NCI-H1930 (cell line): ENCODE measurements at places on chromosomes 5 and 9.

DNA sequence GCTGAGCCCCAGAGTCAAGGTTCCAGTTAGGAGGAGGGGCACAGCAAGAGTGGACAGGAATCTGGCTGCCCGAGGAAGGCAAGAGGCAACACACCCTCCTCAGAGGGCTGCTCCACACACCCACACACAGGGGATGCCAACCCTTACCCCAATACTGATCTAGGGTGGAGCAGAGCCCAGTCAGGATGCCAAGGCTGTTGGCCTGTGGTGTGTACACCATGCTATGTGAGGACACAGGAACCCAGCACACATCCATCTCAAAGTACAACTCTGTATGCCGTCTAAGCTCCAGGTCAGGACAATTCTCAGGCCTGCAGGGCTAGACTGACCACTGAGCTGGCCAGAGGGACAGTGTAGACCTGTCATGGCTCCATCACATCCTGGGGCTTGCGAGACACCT is 2.6 kb downstream of the SEPTIN8 start:
- DNase-seq = no peak

DNA sequence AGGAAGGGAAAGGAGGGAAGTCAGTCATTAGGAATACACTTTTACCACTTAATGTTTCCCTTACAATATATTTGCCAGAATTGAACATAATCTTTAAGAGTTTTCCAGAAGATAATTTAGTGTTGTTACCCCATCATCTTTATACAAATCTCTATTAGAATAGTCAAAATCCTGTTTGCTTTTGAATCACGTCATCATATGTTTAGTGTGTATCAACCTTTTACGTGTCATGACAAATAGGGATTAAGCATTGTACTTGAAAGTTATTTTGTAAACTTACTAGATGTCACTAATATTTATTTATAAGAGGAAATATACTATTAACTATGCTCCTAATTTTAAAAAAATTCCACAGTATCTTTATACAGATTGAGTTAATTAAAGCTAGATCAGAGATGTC is 1899.5 kb downstream of the MAT2B start:
- DNase-seq = no peak

DNA sequence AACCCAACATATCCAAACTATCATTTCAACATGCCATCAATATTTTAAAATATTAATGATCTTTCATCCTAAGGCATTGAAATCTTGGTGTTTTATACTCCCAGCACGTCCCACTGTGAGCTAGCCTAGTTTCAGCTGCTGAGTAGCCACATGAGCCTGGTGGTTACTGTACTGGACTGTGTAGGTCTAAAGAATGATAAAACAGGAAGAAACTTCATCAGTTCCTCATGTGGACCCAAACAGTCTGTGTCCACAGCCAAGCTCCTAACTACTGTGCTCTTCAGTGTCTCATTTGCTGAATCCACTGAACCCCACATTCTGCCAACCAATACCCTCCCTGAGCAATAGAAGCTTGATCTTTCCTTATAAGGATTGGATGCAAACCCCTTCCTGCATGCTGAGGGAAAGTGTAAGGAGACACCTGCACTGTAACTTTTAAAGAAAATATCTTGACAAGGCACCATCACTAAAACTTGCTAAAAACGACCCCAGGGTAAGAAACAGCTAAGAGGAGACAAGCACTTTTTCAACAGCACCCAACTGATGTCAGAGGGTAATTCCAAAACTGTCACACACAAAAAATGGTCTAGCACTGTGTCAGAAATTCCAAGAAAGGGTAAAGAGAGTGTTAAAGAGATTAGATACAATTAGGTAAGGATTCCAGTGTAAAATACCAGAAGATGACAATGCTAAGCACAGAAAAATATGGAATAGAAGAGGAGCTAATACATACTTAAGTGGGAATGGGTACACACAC is 126.9 kb downstream of the SPOCK1 start:
- no peak for DNase-seq

DNA sequence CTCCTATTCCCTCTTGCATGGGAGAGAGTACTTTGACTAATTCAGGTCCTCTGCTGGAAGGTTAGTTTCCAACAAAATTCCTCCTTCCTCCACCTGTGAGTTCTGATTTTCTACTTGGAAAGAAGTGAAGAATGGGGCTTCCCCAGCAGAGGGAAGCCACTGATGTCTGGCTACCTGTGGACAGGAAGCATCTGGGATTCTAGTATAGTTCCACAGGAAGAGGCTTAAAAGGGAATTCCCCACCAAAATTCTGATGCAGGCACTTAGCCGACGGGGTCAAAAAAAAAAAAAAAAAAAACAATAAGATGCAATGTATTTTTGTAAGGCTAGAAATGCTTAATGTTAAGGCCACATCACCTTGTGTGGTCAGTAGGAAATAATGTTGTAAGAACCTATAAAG is 33.4 kb downstream of the PCDHGC5 start:
- DNase-seq = no peak

DNA sequence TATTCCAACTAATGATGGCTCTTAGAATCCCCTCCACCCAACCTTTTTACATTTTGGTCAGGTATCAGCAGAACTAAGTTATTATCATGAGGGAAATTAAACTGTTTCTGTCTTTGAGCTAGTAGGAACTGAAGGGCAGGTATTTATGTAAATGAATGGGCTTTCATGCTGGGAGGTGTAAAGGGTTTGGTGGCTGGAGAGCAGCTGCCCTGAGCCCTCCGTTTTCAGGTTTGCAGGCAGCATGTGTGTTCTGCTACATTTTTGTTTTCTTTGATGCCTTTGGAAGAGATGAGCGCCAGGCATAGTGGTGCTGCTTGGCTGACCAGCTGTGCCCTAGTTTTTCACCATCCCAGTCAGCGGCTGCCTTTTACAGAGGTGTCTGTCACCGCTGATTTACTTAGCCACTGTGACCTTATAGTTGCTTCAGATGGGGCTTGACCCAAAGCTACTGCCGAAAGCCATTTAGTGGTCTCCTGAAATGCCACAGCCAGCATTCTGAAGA is 231.9 kb downstream of the MAST4 start:
- DNase-seq = no peak

DNA sequence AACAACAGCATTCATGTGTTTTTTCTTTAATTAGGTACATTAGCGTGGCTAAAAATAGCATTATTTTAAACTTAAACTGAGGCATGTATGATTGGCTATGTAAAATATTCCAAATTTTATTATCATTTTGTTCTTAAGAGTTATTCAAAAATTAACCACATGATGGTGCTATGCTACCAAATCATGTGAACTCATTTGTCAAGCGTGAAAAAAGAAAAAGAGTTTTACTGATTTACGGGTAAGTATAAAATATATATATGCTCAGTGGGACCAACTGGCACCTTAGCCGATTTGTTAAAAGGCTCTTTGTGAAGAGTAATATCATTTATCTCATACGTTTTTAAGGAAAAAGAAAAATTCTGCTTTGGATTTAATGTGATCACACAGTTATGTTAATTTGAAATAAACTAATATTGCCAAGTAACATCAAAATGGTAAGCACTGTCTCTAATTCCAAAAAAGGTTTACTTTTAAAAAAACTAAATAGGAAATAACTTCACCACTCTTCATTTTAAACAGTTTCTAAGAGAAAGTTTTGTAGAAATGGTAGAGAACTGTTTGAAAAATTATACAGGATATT is 1042.3 kb downstream of the CDH12 start:
- DNase-seq = peak; percentile 15

GRCh38 chr9:127092041-127092608 is 30.3 kb downstream of the ANGPTL2 start:
- DNase-seq = no peak

GRCh38 chr5:143355710-143356109 is 47.8 kb downstream of the NR3C1 start:
- no peak for DNase-seq

DNA sequence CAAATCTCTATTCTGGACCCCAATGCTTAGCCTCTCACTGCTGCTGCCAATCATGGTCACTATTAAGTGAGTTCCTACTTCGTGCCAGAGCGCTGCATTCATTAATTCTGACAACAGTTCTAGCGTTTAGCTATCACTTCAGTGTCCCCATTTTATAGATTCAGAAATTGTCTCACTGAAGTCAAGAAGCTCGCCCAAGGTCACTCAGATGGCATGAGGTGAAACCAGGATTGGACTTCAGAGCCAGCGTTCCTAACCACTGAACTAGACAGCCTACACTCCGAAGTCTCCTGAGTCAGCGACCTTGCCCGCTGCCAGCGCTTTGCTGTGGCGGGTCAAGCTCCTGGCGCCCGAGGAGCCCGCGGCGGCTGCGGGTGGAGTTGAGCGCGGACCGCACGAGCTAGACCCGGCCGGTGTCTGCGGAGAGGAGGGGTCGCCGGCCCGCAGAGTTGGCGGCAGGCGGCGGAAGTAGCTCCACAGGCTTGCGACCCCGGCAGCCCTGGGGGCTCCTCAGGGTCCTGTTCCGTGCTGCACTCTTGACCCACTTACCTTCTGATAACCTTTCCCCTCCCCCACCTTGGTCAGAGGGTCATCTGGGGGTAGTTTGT is 2.1 kb upstream of the GABRB2 start:
- DNase-seq = no peak

- DNase-seq = no peak
Observed at GRCh38 chr5:62707563-62707962, 128.9 kb downstream of the LRRC70 start.

DNA sequence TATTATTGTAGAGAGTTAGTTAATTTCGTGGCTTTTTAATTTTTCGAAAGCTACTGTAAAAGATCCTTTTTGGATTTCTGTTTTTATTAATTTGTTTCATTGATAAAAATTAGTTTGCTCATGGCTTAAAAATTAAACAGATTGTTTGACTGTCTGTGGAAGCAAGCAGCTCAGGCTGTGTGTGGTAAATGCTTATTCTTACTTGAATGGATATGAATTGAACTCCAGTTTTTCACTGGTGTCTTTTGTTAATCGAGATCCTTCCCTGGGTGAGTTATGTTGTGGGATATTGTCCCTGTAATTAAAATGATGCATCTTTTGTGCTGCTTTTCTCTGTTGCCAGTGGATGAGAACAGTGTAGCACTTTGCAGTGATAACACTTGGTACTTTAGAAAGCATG is 75.3 kb downstream of the PIK3R1 start:
- no peak for DNase-seq

- DNase-seq = no peak
Observed at GRCh38 chr5:64869419-64869818, 100.7 kb downstream of the CWC27 start.

DNA sequence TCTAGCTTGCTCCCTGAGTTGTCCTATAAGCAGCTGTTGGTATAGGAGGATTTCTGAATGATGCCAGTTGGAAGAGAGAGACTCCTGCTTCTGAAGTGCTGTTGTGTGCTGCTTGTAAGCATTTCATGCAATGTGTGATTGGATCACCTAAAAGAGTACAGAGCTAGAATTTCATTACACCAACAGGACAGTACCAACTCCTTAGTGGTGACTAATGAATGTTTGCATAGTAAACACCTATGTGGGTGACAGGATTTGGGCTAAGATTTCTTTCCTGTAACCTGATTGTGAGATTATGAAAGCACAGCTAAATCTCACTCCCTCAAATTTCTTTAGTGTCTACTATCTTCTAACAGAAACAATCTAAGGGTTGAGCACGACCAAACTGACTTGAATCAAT is 67.0 kb downstream of the GCNT1 start:
- DNase-seq = no peak

GRCh38 chr5:176519810-176520720 is 17.1 kb downstream of the RNF44 start:
- no peak for DNase-seq

GRCh38 chr5:24510523-24510988 is 134.2 kb downstream of the CDH10 start:
- DNase-seq = no peak

GRCh38 chr9:101592788-101593187 is 2.0 kb downstream of the PPP3R2 start:
- DNase-seq = no peak

GRCh38 chr5:170985486-170985885 is 123.7 kb downstream of the RANBP17 start:
- no peak for DNase-seq

DNA sequence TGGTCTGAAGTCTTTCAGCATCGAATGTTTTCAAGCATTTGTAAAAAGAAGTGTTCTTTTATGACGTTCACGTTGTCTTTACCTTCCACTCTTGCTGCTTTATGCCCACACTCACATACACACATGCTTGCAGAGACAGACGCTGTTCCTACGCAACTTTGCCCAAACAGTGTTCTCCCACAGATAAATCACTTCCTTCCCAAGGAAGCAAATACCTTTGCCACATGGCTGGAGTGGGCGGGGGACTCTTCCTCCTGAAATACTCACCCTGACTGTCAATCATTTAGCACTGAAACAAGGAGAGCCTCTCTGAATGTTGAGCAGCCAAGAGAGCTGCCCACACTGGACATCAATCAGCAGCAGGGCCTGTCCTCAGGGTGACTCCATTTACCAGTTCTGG is 22.4 kb upstream of the ASTN2 start:
- no peak for DNase-seq

- DNase-seq = no peak
Observed at GRCh38 chr5:132826424-132827082, 3.9 kb downstream of the SHROOM1 start.

DNA sequence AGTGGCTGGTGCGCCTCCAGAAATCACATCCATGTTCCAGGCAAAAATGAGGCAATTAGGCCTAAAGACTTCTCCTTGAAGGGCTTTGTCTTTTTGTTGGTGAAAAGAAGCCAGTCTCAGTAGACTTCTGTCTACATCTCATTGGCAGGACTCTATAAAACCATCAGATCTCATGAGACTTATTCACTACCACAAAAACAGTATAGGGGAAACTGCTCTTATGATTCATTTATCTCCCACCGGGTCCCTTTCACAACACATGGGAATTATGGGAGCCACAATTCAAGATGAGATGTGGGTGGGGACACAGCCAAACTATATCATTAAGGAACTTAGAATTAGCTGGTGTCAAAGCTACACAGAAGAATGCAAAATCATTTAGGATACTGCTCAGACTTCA is 77.7 kb upstream of the SNX2 start:
- DNase-seq = no peak

GRCh38 chr5:51479840-51480239 is 96.6 kb downstream of the ISL1 start:
- DNase-seq = no peak

DNA sequence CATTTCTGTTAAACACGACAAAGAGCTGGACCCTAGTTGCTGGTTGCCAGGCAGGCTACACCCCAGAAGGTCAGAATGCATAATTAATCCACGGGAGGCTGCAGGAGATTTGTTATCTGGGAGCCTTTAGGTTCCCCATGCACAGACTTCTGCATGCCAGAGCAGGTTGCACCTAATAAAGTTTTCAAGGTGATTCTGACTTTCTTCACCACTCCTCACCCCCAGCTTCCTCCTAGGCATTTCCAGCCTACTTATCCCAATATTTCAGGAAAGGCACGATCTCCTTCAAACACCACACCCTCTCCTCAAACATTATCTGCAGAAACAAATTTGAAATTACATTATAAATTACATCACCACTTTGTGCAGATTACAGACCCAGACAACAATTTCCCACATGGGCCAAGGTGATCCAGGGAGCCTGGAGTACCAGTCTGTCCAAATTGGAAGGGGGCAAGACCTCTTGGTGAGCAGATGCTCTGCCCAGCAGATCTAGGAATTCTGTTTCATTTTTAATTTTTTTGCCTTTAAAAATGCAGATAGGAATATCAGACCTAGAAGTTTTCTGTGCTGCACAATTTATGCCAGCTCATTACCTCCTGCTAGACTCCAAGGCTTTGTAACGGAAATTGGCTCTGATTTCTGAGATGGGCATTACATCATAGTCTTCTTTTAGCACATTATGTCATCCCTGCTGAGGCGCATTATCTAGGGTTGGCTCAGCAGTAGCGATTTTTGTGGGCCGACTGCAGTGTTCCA is 363.4 kb upstream of the SLC30A5 start:
- no peak for DNase-seq

- no peak for DNase-seq
Observed at GRCh38 chr5:16502866-16503265, 37.3 kb upstream of the ZNF622 start.
